ENCODE measurements at places on chromosomes 4 and X.

- no peak for DNase-seq
Observed at GRCh38 chr4:162957521-162958143, 209.1 kb downstream of the NAF1 start.

DNA sequence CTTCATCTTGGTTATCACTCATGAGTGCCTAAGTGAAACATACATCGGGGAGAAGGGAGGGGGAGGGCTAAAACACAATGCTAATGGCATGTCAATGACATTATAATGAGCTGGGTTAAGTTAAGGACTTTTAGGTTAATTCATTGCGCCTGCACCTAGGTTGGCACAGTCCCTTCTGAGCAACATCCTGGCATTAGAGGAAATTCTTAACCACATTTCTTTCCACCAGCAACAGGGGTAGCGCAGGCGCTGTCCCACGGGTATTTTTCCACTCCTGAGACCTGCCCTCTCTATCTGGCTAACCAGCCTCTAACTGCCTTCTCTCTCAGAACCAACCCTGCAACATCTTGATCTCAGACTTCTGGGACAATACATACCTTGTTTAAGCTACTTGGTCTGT, 39.0 kb upstream of the PROM1 start:
- no peak for DNase-seq

DNA sequence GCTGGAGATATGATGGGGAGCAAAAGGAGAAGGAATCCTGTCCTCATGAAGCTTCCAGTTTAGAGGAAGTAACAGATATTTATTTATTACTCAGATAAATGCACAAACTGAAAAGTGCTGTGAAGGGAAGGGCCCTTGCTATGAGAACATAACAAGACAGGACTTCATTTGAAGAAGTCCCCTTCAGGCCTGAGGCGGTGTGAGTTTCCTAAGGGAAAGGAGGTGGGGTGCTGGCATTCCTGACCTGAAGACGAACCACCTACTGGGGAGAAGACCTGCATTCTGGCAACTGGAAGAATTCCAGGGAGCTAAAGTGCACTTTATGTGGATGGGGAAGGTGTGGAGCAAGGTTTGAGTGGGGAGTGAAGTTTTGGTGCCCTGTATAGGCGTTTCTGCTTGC, 15.9 kb upstream of the SPARCL1 start:
- no peak for DNase-seq

GRCh38 chrX:37332987-37333658, 16.0 kb upstream of the PRRG1 start:
- DNase-seq = no peak

DNA sequence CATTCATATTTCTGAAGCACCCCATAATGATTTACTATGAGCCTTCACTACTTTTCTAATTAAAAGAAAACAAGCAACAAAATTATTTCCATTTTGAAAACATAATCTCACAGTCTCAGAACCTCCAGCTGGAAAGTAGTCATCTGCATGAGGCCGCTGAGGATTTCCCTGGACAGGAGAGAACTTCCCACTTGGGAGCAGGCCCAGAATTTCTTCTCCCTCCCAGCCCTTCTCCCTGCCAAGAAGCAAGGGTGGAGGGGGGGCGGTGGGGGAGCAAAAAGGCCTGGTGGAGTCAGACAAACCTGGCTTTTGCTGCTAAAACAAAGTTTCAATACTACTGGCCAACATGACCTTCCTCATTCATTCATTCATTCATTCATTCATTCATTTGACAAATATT, 167.3 kb downstream of the PJA1 start:
- no peak for DNase-seq

DNA sequence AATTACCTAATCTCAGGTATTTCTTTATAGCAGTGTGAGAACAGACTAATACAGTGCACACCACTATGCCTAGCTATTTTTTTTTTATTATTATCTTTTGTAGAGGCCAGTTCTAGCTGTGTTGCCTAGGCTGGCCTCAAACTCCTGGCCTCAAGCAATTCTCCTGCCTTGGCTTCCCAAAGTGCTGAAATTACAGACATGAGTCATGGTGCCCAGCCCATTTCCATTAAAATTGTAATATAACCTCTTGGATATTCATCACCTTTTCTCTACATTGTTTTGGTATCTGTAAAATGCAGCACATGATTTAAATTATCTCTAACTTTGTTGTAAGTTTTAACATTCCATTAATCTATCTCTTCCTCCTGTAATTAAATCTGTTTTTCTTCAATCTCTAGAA, 2052.9 kb downstream of the ARAP2 start:
- no peak for DNase-seq

GRCh38 chrX:19750028-19750782, 137.2 kb downstream of the SH3KBP1 start:
- DNase-seq = no peak

DNA sequence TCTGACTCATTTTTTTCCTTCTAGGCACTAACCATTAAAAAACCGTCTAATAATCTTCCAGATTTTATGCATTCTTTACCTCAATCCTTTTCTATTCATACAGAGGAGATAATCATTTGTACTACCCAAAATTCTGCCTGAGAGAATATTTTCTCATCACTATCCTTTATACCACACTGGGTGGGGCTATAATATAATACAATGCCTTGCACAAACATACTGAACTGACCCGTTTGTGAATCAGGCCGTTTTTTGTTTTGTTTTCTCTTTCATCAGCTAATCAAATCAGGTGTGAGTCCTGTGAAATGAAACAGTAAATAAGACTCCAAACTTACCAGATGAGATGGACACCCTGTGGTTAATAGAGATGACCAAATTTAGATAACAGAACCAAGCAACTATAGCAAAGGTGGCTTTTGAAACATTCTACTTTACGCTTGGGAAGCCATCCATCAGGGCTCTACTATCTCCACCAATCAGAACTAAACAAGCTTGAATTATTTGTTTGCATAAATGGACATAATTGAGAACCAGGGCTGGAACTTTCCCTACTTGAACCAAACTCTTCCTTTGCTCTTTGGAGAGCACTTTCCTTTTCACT, 573.0 kb downstream of the GABRG1 start:
- DNase-seq = no peak

DNA sequence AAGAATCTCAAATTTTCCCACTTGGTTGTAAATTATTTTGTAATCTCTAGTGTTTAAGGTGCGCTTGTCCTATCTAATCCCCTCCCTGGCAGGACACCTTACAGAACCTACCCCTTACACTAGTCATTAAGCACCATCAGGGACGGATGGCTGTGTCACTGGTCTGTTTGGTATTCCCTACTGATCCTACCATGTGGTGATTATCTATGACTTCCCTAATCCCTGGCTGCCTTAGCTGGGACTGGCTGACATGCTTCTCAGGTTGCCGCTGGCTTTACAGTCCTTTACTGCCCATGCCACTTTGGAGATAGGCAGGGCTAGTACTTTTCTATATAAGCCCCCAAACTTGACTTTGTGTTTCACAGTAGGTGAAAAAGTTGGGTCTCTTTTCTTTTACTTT, 58.6 kb downstream of the ELOVL6 start:
- DNase-seq = no peak

DNA sequence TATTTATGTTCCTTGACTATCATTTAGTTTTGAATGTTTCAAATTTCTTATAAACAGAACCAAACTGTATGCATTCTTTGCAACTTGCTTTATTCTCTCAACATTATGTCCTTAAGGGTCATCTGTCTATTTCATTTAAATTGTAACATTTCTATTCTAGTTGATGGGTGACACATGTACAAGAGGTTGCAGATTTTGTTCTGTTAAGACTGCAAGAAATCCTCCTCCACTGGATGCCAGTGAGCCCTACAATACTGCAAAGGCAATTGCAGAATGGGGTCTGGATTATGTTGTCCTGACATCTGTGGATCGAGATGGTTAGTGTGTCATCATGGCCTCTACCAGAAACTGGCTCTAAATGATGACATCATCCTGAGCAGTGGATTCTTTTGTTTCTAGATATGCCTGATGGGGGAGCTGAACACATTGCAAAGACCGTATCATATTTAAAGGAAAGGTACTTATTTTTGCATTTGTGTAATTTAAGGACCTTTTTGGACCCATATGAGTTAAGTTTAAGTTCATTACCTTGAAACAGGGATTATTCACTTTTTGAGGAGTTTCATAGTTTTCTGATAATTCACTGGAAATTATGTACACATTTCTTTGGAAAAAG, 6.1 kb downstream of the LIAS start:
- no peak for DNase-seq

DNA sequence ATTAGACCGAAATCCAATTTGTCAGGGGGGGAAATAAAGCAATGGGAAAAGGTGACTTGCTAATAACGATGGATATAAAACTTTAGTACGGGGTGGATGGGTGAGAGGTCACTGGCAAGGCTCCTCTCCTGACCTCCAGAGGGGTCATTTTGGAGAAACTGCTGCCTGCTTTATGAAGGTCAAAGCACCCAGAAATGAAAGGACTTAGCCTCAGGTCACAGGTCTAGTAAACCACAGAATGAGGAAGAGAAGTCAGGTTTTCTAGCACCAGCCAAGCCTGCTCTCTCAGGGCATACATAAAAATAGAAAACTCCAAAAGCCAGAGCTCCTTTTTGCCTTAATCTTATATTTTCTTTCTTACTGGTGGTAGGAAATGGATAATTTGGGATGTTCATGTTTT, 134.2 kb downstream of the SHROOM3 start:
- no peak for DNase-seq

GRCh38 chr4:75698162-75698962, 25.2 kb upstream of the G3BP2 start:
- DNase-seq = no peak

DNA sequence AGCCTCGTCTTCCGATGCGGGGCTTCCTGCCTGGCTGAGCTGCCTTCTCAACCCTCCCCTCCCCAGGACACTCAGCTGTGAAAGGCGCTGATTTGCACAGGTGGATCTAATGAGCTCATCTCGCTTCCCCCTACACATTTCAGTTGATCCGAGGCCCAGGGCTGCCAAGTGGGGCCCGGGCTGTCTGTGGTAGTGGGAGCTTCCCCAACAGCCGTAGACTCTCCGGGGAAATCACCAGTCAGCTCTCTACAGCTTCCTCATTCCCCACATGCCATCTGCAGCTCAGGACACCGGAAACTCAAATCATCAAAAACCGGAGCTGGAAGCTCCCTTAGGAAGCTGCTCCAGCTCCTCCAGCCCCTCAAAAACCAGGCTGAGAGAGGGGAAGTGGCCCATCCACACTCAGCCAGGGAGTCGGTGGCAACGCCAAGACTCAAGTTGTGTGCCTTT, 56.2 kb downstream of the SMIM20 start:
- DNase-seq = no peak

GRCh38 chr4:80393246-80393969, 57.9 kb downstream of the CFAP299 start:
- DNase-seq = no peak

GRCh38 chr4:121690001-121690400, 6.8 kb downstream of the ANXA5 start:
- no peak for DNase-seq

- DNase-seq = no peak
Observed at GRCh38 chr4:173288698-173289352, 45.3 kb downstream of the HMGB2 start.

DNA sequence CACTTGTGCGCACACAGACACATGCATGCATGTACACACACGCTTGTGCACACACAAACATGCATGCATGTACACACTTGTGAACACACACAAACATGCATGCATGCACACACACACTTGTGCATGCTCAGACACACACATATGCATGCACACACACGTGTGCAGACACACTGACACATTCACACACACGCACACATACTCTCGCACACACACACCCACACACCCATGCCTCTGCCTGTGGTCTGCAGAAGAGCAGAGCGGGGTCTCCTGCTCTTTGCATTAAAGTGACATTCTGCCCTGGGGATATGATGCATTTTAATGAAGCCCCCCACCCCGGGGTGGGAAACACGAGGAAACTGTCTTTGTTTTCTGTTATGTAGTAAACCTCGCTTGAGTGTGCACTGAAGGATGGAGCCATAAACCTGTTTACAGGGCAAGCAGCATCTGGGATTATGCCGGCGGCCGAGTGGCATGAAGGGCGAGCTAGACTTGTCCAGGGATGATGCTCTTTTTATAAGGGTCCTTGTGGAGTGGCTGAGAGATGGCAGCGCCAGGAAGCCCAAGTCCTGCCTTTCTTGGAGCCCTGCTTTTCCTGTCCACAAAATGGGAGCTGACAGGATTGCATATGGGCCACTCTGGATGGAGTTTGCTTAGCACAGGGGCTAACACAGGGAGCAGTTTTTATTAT, 17.8 kb downstream of the PSAPL1 start:
- DNase-seq = no peak

DNA sequence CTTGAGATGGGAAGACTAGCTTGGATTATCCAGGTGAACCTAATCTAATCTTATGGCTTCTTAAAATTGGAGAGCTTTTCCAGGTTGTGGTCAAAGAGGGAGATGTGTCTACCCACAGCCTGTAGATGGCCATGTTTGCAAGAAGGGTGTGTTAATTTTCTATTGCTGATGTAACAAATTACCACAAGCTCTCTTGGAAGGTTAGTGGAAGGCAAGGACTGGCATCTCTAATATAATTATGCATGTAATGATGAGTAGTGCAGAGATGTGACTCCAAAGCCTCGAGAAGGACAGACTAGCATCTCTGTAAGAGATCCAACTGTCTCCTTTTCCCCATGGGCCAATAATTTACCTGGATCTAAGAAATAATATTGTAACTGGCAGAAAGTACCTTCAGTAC, 3.2 kb upstream of the ADH1B start:
- no peak for DNase-seq

DNA sequence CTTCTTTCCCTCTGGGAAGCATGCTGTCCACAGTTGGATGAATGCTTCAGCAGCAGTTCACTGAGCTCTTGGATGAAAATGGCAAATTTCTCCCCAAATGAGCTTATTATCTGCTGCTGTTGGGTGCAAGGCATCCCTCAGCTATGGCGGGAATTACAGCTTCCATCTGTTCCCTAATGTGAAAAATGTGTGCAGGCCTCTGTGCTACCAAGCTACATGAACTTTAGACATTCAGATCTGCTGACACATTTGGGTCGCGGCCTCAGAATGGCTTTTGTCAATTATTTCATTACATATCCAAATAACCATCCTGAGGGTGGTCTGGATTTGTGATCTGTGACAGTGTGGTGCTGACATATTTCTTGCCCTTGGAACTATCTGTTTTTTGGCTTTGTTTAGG, 119.5 kb upstream of the SCML1 start:
- no peak for DNase-seq

DNA sequence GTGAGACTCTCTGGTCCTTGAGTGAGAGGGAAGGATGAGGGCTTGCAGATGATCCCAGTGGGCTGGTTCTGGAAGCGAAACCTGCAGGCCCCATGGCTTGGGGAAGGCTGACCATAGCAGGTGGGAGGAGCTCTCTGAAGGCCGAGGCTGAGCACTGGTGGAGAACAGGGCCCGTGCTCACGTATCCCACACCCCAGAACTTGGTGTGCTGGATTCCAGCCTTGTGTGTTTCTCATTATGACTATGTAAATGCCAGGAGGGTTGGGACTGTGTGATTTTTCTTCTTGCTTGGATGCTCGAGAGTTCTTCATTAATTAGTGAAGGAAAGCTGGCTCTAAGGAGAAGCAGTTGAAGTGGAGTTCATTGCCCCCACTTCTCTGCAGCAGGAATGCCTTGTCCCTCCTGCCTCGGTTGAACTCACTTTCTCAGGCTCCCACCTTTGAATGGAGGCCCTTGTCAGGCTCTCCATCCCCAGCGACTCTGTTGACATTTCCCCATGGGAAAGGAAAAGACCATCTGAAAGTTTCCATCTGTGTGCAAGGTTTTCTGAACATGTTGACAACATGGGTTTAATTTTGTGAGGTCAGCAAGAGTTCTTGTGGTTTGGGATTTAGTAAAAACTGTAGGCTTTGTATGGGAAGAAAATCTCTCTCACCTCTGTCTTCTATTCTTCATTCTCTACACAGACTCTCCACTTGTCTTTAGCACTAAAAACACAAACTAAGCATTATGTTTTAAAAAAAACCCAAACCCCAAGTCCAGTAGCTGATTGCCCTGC, 57.7 kb downstream of the TBL1X start:
- DNase-seq = no peak

All from NCI-H187 (cell line).